ENCODE measurements at places on chromosomes 11 and 22. TPM values are rescaled to one million over a fixed set of nuclear protein-coding genes. Genes with fewer than 3 reads are reported as not detected.
A peak's percentile ranks its signal among the peaks of the same experiment; 100 is the strongest.

The CCDC73 gene
- total RNA-seq: not detected

The MS4A12 gene
- not detected for total RNA-seq

The APOL5 gene
- total RNA-seq: not detected

The C1QTNF5 gene
- not detected for total RNA-seq

The CHST1 gene
- not detected for total RNA-seq

The SLC22A8 gene
- not detected for total RNA-seq

GRCh38 chr11:113531083-113531482, 55.9 kb upstream of the DRD2 start:
- no peak overlapping the region for H3K4me3 ChIP-seq
- no peaks in the 10 kb centered on the region for H3K36me3 ChIP-seq
- no peak overlapping the region for H3K27ac ChIP-seq
- no peaks in the 10 kb centered on the region for H3K4me1 ChIP-seq
- H3K27me3 ChIP-seq: peaks cover 13% of the 10 kb centered on the region
- no peak for DNase-seq

- H3K36me3 ChIP-seq: no peaks in the 10 kb centered on the region
- H3K27ac ChIP-seq: no peak overlapping the region
- H3K4me3 ChIP-seq: no peak overlapping the region
Observed at GRCh38 chr11:132202621-132203020, 832.2 kb downstream of the NTM start.

- peak overlapping the region; percentile 86 for H3K27ac ChIP-seq
- no peak overlapping the region for H3K4me3 ChIP-seq
- peaks cover 14% of the 10 kb centered on the region for H3K36me3 ChIP-seq
- H3K27me3 ChIP-seq: no peaks in the 10 kb centered on the region
- peaks cover 27% of the 10 kb centered on the region for H3K4me1 ChIP-seq
Observed at GRCh38 chr22:19059481-19060278, 62.5 kb downstream of the DGCR2 start.

DNA sequence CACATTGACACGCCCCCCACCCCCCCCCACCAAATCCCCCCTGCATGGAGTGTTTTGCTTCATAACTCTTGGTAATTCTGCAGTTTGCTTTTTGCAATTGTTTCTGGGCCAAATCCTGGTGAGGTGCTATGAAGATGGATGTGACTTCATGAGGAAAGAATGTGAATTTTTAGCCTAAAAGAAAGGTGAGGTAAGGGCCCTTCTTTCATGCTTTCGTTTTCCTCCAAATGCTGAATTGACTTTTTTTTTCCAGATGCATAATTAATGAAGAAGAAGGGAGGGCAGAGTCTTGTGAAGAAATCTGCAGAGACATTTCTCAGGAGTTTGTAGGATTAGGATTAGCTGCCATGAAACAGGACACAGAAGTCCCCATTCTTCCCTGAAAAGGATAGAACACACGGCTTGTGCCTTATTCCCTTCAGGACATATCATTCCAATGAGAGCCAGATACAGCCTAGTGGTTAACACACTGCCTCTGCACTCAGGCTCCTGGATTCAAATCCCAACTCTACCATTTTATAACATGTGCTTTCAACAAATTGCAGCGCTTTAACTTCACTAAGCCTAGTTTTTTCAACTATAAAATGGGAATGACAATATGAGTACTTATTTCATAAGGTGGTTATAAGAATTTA, 19.6 kb upstream of the TBCEL start:
- no peak overlapping the region for H3K27ac ChIP-seq
- peaks cover 7% of the 10 kb centered on the region for H3K36me3 ChIP-seq
- DNase-seq: no peak
- no peak overlapping the region for H3K4me3 ChIP-seq

DNA sequence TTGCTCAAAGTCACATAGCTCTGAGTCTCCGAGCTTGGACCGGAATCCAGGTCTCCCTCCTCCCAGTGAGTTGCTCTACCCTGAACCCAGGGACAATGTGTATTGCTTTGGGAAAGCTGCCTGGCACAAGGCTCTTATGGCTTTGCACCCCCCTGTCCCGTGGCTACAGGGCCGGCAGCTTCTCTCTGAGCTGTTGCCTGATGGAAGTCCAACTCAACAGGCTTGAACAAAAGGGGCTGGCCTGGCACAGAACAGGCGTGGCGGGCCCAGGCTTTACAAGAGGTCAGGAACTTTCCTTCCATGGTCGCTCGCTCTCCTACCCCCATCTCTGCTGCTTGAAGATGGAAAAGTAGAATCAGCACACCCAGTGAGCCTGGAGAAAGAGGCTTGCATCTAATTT, 34.3 kb downstream of the MYEOV start:
- H3K4me1 ChIP-seq: no peaks in the 10 kb centered on the region
- no peaks in the 10 kb centered on the region for H3K27me3 ChIP-seq
- H3K27ac ChIP-seq: no peak overlapping the region
- DNase-seq: no peak

GRCh38 chr11:115990004-115990447, 485.8 kb upstream of the CADM1 start:
- H3K36me3 ChIP-seq: no peaks in the 10 kb centered on the region
- no peak for DNase-seq
- no peaks in the 10 kb centered on the region for H3K4me1 ChIP-seq
- H3K27me3 ChIP-seq: peaks cover 7% of the 10 kb centered on the region
- H3K27ac ChIP-seq: no peak overlapping the region

All from naive thymus-derived CD8-positive, alpha-beta T cell (primary cell).